ENCODE measurements at places on chromosomes 5 and 9. TPM values are rescaled to one million over a fixed set of nuclear protein-coding genes. Genes with fewer than 3 reads are reported as not detected.

The LOX gene
- total RNA-seq: 1.4 TPM

DNA sequence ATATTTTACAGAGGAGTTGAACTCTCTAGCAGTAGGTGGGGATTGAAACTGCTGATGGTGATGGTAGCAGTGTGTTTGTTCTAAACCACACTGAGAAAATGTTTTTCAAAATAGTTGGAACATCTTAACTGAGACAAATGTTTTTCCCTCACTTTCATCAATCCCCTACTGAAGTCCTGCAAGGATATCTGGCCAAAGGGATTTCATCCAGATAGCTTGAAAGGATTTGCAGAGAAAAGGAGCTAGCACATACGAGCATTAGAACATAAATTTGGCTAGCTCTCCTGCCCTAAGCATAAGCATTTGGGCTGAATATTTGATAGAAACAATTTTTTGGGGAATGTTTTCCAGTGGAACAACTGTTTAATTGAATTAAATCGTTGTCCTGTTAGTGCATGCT, 153.9 kb downstream of the CDH9 start:
- DNase-seq: no peak

The QRFP gene
- not detected for total RNA-seq

DNA sequence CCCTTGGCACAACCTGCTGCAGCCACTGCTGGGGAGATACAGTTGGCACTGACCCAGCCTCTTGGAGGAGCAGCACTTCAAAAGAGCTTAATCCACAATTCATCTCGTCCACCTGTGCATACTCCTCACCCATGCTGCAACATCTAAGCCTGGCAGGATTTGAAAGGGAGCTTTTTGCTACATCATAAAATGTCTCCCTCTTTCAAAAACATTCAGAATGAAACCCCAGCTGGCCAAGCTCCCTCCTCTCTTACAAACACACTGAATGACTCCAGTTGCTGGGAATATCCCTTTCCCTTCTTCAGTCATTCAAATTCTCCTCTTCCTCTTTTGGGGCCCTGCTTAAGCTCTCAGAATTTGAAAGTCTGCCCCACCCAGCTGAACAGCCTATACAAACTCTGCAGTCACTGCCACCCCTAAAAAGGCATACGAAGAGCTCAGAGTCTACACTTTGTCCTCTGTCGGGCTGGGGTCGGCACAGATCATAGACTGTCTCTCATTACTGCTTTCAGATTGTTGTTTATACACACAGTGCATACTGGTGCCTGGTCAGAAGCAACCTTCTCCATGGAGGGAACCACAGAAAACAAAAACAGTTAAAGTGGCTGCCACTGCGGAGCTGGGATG, 8.8 kb upstream of the C5orf15 start:
- DNase-seq: no peak

- no peak for DNase-seq
Measured at GRCh38 chr5:89595056-89595455, 712.1 kb upstream of the MEF2C start.

DNA sequence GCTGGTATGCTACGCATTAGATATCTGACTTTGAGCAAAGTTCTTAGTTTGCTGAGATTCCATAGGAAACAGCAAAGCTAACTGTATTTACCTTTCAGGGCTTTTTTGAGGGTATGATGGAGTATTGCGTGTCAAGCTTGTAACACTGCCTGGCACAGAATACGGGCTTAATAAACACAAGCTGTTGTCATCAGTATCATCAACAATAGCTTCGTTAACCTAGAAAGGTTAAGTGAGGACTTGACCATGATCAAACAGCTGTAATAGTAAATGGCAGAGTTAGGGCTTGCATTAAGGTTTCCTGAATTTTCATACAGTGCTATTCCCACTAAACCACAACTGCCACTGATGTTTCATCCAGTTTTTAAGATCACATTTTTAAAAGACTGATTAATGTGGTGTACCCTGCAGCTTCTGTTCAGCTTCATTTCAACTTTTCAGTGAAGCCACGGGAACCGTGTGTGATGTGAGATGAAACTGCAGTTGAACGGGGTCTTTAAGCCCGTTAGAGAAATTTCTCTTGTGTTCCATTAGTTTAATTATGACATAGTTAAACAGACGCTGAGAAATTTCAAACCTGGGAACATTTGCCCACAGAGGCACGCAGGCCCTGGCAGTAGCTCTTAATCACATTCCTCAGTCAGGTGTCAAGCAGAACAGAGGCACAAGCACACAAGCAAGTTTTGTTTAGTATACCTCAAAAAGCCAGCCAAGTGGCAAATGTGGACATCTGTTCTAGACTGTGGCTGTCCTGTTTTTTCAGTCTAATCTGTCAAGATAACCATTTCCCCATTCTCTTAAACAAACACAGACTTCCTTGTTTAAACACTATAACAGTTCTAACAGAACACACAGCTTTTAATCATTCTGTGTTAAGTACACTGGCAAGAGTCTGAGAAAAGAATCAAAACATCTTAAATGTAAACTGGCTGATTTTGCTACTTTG, 147.1 kb downstream of the ZNF608 start:
- peak; percentile 59 for DNase-seq

DNA sequence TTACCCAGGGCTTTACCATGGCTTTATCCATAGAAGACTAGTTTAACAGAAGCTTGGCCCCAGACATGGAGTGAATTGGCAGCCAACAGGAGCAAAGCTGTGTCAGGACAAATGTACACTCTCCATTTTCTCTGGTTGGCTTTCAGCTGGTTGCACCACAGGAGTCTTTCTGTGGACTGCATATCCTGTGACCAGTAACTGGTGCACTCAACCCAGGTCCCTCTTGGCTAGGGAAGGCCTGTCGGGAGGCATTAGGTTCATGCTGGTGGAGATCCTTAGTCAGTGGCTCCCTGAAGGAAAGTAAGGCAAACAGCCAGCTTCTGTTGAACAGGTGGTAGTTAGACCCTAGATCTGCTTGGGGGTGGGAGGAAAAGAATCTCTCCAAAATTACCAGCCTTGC, 146.9 kb upstream of the TLX3 start:
- no peak for DNase-seq

The SLC27A6 gene
- total RNA-seq: 0.13 TPM

DNA sequence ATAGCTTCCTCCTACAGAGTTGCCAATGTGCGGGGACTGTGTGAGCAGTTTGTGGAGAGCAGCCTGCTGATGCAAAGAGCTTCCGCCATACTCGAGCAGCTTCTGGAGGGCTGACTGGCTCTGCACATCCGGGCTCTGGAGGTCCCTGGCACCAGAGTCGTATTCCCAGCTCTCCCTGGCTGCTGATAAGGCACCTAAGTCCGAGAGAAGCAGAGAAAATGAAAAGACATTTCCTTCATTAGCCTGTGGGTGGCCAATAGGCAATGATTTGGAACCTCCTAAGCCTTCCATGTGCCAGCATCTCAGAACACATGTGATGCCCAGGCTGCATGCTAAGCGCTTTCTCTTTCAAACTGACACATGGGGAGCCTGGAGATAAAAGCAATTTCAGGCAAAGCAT, 94.3 kb downstream of the TSSK1B start:
- DNase-seq: no peak

Data from bronchial epithelial cell (primary cell).